ENCODE measurements at places on chromosomes 12 and 14.

GRCh38 chr12:125243811-125244210 is 178.6 kb downstream of the AACS start:
- DNase-seq, result no peak

DNA sequence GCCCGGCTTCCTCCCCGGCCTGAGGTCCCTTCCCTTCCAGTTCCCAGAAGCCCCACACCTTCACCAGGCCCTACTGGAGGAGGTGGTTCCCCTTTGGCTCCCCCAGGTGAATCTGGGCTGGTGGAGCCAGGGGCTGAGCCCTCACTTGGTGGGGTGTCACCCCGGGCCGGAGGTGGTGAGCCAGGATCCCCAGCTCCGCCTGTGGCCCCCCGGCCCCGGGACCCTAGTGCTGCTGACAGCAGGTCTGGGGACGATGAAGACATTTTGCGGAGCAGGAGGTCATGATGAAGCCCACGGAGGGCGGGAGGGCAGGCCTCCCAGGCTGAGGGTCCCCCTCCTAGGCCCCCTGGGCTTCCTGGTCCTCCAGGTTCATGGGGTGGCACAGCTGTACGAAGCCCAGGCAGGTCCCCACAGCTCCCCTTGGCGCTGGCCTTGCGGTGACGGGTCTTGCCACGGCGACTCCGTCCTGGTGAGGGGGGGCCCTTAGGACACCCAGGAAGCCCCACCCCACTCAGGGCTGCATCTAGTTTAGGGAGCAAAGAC is 16.6 kb downstream of the MAP3K12 start:
- no peak for DNase-seq

DNA sequence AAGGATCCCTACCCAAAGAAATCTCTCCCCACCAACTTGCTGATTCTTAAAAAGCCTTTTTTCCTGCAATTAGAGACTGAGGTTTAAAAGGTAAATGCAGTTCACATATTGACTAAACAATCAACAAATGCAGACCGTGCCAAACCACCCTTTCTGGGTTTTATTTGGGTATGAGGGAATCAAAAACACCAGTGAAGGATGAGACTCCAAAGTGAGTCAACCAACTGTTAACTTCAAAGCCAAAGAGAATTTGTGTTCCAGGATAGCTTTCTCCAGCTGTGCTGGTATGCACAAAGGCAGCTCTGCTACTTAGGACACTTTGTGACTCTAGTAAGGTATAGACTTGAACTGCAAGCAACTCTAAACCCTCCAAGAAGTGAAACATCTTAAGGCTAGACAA is 39.4 kb downstream of the RPS29 start:
- no peak for DNase-seq

- no peak for DNase-seq
Measured at GRCh38 chr12:80581783-80582182, 125.7 kb upstream of the MYF6 start.

GRCh38 chr14:75299059-75299458 is 20.4 kb downstream of the FOS start:
- DNase-seq, result no peak

DNA sequence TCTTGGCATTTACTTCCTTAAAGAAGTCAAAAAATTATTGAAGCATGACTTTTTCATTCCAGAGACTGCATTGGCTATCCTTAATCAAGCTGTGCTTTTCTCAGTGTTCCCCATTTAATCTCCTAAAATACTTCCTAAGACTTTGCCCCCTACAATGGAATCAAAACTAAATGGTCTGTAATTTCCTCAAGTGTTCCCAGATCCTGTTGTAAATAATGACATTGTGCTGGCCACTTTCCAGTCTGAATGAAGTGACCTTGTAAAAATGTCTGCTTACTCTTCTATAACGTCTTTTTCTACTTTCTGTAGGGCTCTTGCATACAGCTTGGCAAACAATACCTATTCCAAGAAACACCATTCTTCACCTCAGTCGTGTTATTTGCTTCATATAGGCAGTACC is 45.3 kb upstream of the MBIP start:
- no peak for DNase-seq

GRCh38 chr12:115872212-115872611 is 405.3 kb downstream of the MED13L start:
- DNase-seq, result no peak

- no peak for DNase-seq
Measured at GRCh38 chr14:71168564-71169427, 261.5 kb downstream of the PCNX1 start.

GRCh38 chr12:90253674-90254181 is 545.1 kb upstream of the ATP2B1 start:
- DNase-seq, result no peak

DNA sequence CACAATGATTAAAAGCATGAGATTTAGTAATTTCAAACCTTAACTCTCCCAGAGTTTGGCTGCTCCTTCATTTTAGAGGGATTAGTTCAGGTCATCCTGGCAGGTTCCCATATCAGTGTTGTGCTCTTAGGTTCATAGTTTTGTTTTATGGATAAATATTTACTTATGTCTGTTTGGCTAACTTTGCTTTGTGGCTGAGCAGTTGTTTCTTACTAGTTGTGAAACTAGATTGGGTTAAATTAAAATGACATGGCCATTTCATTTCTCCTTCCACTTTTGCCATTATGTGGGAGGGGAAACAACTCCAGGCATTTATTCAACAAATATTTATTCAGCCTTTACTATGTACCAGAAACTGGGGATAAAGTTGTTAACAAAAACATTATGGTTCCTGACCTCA is 158.8 kb downstream of the TMTC3 start:
- DNase-seq, result no peak

DNA sequence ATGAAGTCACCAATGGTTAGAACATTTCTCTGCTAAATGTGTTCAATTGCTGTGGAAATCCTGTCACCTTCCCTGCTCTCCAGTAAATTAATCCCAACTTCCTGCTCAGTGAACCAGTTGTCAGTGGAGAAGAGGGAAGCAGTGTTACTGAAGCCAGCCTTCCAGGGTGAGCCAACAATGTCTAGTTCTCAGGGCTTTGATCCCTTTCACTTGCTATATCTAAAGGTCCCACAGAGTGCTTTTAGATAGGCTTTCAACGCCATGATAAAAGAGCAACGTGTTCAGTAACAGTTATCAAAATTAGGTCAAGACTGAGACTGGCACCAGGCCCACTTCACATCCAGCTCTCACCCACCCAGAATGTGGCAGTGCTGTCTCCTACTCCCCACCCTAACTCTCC is 139.7 kb downstream of the KCNH5 start:
- no peak for DNase-seq

- DNase-seq, result no peak
Measured at GRCh38 chr12:15544589-15544988, 222.3 kb downstream of the PTPRO start.

DNA sequence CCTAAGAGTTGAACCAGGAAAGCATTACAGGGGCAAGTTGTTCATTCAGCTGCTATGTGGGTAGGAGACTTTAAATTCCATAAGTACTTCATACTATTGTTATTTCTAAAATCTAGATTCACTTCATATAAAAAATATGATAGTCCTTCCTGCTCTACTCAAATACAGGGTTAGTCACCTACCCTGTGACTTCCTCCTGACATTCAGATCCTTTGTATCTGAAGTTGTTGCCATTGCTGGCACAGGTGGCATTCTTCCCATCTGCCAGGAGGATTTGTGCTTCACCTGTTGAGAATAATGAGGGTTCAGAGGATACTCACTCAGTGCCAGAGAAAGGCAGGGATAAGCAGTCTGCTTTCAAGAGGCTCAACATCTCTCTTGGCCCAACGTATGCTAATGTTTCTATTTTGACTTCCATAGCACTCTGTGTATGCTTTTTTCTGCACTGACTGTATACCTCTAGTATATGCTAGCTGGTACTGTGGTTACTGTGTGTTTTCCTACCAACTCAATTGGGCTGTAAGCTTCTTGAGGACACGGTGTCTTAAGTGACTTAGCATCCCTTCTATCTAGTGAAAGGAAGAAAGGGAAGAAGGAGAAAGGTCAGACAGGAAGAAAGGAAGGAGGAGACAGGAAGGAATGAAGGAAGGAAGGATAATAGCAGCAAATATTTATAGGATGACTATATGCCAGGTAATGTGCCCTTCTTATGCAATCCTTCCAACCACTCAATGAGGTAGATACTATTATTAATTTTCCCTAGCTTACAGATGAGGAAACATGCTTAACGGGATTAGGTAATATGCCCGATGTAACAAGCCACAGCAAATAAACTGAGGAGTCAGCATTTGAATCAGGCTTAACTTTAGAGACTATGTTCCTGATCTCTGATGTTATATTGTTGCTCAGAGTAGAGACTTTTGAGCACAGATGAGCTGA is 38.5 kb upstream of the FGF6 start:
- no peak for DNase-seq

DNA sequence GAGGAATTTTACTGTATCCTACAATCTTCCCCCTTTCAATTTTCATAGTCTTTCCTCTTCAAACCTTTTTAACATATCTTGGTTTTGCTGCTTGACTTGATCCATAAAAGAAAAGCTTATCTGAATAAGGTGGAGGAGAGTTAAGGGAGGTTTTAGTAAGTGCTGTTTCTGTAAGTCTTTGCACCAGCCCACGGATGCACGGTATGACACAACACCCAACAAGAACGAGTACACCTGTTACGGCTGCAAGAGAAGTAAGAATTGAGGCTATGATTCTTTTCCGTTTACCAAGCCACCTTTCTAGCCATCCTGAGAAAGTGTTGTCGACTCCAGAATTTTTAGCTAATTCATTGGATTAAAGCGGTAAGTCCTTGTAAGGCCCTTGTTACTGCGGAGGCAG is 26.1 kb upstream of the CPNE8 start:
- DNase-seq, result no peak

DNA sequence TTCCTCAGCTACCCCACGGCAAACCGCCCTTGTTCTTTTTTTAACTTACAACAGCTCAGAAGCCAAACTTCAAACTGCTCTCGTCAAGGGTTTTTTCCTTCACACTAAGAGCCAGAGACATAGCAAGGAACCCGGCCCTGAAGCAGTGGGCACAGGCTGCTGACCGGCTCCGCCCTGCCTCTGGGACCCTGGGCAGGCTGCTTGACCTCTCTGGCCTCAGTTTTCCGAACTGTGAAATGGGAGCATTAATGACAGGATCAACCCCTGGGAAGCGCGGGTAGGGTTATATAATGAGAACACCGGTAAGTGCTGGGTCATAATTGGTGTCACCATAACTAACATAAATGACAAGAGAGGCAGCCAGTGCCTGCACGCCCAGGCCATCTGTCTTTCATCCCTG is 21.2 kb upstream of the FZD10 start:
- DNase-seq, result no peak

DNA sequence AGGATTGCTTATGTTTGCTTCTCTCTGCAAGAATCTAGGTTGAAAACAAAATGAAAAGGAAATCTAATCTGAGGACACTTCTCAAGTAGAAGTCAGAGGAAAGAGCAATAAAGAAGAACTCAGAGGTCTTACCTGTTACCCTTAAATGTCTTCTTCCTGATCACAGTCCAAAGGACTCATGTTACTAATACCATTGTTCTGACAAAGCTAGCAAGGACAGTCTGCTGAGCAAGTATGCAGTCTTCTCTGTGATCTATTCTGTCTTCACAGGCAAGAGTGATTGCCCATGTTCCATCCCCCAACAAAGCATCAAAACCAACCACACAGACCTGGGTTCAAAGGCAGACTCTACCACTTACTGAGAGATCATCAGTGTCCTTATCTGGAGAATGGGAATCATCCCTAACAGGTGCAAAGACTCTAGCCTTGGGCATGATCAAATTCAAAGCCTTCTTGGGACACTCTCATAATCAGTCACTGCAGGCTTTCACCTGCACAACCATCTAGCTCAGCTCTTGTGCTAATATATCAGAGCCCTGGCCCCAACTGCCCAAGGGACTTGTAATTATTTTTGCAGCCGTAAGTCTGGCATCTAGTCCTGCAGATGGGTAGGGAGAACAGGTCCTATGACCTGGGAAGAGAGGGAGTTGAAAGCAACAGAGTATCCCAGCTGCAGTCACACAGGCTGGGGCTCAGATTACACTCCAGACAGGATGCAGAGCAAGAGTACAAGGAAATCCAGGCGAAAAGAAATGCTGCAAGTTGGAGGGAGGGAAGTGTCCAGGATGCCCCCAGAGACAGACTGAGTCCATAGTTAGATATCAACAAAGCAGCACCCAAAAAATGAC is 97.9 kb upstream of the NUDT4 start:
- DNase-seq, result no peak

DNA sequence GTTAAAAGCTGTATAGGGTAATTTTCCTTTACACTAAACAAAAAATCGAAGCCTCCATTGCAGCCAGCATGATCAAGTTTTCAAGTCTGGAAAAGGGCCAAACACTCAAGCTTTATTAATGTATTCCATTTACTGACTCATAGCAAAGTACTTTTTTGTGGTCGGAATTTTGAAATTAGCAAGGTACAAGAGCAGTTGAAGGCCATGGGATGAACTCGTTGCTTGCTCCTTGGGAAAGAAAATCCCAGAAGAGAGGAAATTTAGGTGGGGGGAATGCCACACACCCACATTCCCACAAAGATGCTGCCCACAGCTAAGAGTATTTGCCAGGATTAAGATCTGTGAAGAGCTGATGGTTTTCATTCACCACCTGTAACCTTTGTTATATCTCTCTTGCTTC is 333.7 kb downstream of the EGLN3 start:
- DNase-seq, result no peak

DNA sequence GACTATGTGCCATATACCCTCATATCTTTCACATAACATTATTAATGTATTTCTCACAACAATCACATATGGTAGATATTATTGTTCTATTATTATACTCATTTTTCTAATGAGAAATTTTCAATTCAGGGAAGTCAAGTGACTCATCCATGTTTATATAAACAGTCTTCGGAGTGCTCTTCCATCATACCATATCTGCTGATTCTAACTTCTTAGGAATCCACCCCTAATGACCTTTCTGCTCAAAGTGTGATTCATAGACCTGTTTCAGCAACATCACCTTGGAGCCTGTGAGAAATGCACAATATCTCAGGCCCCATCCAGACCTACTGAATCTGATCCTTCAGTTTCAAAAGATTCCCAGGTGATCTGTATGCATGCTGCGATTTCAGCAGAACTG is 39.8 kb upstream of the OVCH1 start:
- no peak for DNase-seq

DNA sequence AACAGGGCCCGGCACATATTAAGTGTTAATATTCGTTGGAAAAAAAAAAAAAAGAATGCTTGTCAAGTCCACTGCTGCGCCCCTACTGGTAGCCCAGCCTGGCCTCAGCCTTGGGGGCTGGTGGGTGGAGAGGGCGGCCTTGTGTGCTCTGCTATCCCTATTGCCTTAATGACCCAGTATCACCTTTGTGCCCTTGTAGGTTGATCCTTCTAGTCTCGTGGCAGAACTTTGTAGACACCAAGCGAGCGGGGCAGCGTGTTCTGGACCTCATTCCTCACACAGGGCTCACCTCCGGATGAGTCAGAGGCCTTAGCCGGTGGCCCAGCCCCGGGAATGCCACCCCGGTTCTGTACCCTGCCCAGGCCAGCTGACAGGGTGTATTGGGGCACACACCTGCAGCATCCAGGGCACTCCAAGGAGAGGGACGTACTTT is 1.8 kb upstream of the RCOR1 start:
- DNase-seq, result no peak

DNA sequence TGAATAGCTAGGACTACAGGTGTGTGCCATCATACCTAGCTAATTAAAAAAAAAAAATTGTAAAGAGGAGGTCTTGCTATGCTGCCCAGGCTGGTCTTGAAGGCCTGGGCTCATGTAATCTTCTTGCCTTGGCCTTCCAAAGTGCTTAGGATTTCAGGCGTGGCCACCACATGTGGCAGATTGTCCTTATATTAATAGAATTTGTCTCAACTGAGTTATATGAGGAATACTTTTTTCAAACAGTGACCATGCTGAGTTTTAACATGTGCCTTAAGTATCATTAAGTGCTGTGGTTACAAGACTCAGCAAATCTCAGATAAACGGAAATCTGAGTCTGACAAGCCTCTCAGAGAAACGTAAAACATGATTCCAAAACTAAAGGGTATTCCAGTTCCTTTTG is 83.2 kb upstream of the FERMT2 start:
- no peak for DNase-seq

All from stimulated activated CD8-positive, alpha-beta memory T cell treated with anti-CD3 and anti-CD28 coated beads, Interleukin-7, amount 100 ng/mL, for 1 hour (primary cell).